ENCODE measurements at places on chromosomes 7 and 10. TPM values are rescaled to one million over a fixed set of nuclear protein-coding genes. Genes with fewer than 3 reads are reported as not detected.

The ADCYAP1R1 gene
- total RNA-seq, result 35.3 TPM

The PSAP gene
- total RNA-seq, result 705 TPM

The FXYD4 gene
- total RNA-seq, result not detected

The GDF10 gene
- 5.6 TPM for total RNA-seq

The SYNPO2L gene
- not detected for total RNA-seq

The ZP3 gene
- 0.46 TPM for total RNA-seq

The LGI1 gene
- 0.32 TPM for total RNA-seq

The AFAP1L2 gene
- total RNA-seq, result 18.5 TPM

The TFR2 gene
- not detected for total RNA-seq

The OR2A5 gene
- not detected for total RNA-seq

GRCh38 chr7:33250421-33250871, 121.1 kb downstream of the BBS9 start:
- H3K36me3 ChIP-seq, result no peaks in the 10 kb centered on the region
- no peak overlapping the region for H3K4me3 ChIP-seq
- DNase-seq, result no peak
- H3K4me1 ChIP-seq, result peaks cover 13% of the 10 kb centered on the region

DNA sequence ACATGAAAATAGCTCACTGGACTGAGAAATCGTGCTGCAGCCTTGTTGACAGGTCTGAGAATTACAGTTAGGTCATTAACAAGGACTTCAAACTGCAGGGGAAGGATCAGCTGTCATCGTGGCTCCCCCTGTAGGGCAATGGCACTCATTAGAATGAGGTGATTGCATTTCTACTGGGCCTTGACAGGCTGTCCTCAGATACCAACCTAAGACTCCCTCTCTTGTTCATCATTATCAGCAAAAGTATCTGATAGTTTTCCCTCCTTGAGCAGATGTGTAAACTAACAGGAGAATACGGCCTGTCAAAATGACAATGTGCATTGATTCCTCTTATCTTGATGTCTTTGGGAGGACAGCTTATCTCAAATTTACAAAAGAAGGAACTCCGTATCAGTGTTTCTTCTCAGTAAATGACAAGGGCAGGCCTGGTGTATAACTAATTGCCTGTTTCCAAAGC, 648.5 kb upstream of the LRRN3 start:
- H3K36me3 ChIP-seq, result no peaks in the 10 kb centered on the region
- H3K27me3 ChIP-seq, result no peaks in the 10 kb centered on the region
- DNase-seq, result no peak

DNA sequence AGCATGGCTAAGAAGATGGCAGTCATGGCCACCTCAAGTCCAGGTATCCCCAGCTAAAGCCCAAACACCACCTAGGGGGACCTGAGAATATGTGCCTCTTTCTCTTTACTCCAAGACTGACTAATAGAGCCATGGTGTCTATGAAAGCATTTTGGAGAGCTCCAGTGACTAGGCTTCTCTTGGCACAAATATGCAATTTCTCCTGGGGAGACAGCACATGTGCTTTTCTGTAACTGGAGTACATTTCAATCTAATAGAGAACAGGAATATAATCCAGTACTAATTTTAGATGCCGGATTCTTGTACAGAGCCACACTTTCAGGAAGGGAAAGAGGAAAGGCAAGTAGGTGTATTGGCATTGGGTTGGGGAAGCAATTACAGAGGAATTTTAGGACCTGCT, 260.1 kb downstream of the BMPER start:
- no peaks in the 10 kb centered on the region for H3K36me3 ChIP-seq
- no peak overlapping the region for H3K4me3 ChIP-seq
- H3K27ac ChIP-seq, result no peak overlapping the region
- H3K27me3 ChIP-seq, result no peaks in the 10 kb centered on the region

- H3K36me3 ChIP-seq, result no peaks in the 10 kb centered on the region
- H3K4me1 ChIP-seq, result no peaks in the 10 kb centered on the region
- no peak overlapping the region for H3K4me3 ChIP-seq
These were observed 233.1 kb upstream of the PHYHIPL start for GRCh38 chr10:58943256-58943890.

DNA sequence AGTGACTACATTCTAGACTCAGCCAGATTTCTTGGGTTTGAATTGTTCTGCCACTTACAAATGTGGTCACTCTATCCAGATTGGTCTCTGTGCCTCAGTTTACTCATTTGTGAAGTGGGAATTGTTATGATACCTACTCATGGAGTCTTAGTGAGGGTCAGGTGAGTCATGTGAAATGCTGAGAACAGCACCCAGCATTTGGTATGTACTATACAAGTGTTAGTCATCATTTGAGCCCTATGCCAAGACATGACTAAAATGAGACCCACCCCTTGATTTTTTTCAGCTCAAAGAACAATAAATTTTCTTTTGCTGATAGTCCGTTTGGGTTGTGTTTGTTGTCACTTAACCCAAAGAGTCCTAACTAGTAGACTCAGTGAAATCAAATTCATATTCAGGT, 92.8 kb downstream of the CHN2 start:
- H3K4me1 ChIP-seq, result no peaks in the 10 kb centered on the region
- H3K27me3 ChIP-seq, result no peaks in the 10 kb centered on the region
- no peak overlapping the region for H3K27ac ChIP-seq
- no peak for DNase-seq

- DNase-seq, result no peak
- no peak overlapping the region for H3K4me3 ChIP-seq
- H3K27ac ChIP-seq, result no peak overlapping the region
- no peaks in the 10 kb centered on the region for H3K27me3 ChIP-seq
- H3K4me1 ChIP-seq, result no peaks in the 10 kb centered on the region
- peaks cover 6% of the 10 kb centered on the region for H3K36me3 ChIP-seq
These were observed 130.9 kb downstream of the PHF14 start for GRCh38 chr7:11104578-11104977.

DNA sequence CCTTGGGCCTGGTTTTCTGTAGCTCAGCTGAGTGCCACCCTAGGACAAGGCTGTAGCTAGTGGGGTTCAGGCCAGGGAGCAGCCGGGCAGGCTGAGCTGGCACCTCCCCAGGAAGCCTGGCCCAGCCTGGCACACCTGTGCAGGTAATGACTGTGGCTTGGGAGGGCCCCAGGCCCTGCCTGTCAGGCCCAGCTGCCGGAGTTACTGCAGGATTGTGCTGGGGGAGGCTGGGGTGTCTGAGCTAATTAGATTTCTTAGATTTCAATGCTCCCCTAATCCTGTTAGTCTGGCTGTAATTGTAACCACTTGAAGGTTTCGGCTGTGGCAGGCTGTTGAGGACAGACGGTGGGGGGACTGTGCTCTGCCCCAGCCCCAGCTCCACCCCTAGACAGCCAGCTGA, 6.0 kb downstream of the ZMIZ1 start:
- peak overlapping the region; percentile 99 for H3K27ac ChIP-seq
- no peak for DNase-seq
- H3K27me3 ChIP-seq, result no peaks in the 10 kb centered on the region
- H3K4me3 ChIP-seq, result no peak overlapping the region
- H3K36me3 ChIP-seq, result no peaks in the 10 kb centered on the region

- H3K27me3 ChIP-seq, result no peaks in the 10 kb centered on the region
- H3K4me3 ChIP-seq, result peak overlapping the region; percentile 24
- no peak for DNase-seq
- no peaks in the 10 kb centered on the region for H3K36me3 ChIP-seq
- no peaks in the 10 kb centered on the region for H3K4me1 ChIP-seq
These were observed 85.2 kb downstream of the VTI1A start for GRCh38 chr10:112532189-112532588.

DNA sequence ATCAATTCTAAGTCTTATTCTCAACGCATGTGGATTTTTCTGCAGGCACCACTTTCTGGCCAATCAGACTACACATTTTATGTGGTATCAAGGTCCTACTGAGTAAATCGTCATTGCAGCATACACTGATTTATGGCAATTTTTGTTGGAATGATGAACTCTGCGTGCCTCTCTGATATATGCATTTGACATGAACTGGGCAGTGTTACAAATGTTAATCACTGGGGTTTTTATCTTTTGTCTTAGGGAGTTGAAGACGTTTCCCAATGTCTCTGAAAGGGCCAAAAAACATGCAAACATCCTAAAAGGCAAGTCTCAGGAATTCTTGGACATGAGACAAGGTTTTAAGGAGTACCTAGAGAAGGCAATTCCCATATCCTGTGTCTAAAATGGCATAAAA, 809.5 kb upstream of the CELF2 start:
- no peak overlapping the region for H3K4me3 ChIP-seq
- H3K4me1 ChIP-seq, result no peaks in the 10 kb centered on the region
- no peaks in the 10 kb centered on the region for H3K36me3 ChIP-seq
- DNase-seq, result no peak
- no peaks in the 10 kb centered on the region for H3K27me3 ChIP-seq

GRCh38 chr7:125390981-125391380, 461.4 kb upstream of the POT1 start:
- H3K27me3 ChIP-seq, result no peaks in the 10 kb centered on the region
- H3K36me3 ChIP-seq, result no peaks in the 10 kb centered on the region
- no peak overlapping the region for H3K4me3 ChIP-seq
- no peak overlapping the region for H3K27ac ChIP-seq
- H3K4me1 ChIP-seq, result no peaks in the 10 kb centered on the region
- no peak for DNase-seq

DNA sequence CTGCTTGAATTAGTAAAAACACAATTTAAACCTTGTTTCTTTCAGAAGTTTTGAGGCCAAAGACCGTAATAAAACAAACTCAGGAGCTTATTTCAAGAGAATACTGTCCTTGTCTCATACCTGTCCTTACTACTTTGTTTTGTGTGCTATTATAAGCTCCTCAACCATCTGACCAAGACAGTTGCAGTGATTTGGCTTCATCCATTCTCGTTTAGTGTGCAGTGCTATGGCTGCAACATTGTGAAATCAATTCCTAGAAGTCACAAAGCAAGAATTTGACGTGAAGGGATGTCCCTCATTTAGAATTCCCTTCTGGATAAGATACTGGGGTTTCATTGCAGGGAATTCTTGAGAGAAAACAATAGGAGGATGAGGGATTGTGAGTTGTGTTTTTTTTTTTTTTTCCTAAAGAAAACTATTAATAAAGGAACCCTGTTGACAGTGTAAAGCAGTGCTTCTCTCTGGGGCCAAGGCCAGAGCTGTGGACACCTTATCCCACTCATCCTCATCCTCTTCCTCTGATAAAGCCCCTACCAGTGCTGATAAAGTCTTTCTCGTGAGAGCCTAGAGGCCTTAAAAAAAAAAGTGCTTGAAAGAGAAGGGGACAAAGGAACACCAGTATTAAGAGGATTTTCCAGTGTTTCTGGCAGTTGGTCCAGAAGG, at the start of gene OIT3:
TSS of gene OIT3 (plus strand) at position 604 of the 663 bp plus-strand sequence. CDS start 60 bp downstream, outside the sequence.
- H3K4me3 ChIP-seq, result no peak within 1 kb of the TSS
- no peaks in the 10 kb centered on the region for H3K27me3 ChIP-seq
- H3K4me1 ChIP-seq, result no peaks in the 10 kb centered on the region
- no peak within 1 kb of the TSS for H3K27ac ChIP-seq

DNA sequence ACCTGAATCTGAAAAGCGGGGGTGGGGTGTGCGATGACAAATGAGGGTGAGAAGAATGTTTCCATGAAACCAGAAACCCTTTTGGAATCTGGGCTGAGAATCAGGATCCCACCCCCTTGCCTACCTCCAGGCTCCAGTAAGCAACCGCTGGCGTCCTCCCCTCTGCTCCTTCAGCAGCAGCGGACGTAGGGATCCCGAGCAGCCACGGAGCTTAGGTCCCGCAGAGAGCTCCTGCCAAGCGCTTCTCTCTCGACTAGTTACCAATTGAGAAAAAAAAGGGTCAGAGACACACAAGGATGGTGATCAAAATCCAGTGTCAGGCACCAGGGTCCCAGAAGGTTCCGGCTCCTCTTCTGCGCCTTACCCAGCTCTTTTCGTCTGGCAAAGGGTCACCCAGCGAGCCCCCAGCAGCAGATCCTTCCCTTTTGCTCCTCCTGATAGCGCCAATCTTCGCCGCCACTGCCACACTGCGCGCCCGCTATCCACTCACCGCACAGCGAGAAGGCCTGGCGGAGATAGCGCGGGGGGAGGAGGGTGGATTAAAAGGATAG, 733.5 kb downstream of the ZWINT start:
- DNase-seq, result no peak
- H3K4me1 ChIP-seq, result peaks cover 27% of the 10 kb centered on the region
- no peaks in the 10 kb centered on the region for H3K36me3 ChIP-seq
- peak overlapping the region; percentile 44 for H3K4me3 ChIP-seq

GRCh38 chr10:60629332-60629731, 148.9 kb upstream of the CDK1 start:
- no peaks in the 10 kb centered on the region for H3K36me3 ChIP-seq
- no peak for DNase-seq
- H3K27me3 ChIP-seq, result no peaks in the 10 kb centered on the region
- no peak overlapping the region for H3K27ac ChIP-seq
- no peaks in the 10 kb centered on the region for H3K4me1 ChIP-seq
- H3K4me3 ChIP-seq, result no peak overlapping the region

DNA sequence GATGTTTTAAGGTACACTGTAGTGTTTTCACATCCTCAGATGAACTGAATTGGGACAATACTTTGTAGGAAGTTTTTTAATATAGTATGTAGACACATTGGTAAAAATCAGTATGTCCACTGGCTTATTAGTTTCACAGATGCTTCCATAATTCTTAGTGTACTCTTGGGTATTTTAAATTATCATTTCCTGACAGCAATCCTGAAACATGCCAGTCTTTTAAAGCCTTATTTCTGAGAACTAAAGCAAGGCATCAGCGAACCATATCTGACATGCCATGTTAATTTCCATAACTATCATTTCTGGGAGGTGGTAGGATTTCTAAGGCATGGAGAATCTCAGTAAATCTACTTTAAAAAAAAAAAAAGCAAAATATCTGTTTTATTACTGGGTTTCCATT, 266.4 kb downstream of the ADK start:
- H3K27me3 ChIP-seq, result no peaks in the 10 kb centered on the region
- DNase-seq, result no peak
- H3K36me3 ChIP-seq, result no peaks in the 10 kb centered on the region

GRCh38 chr10:7159517-7159916, 251.3 kb downstream of the SFMBT2 start:
- H3K4me3 ChIP-seq, result no peak overlapping the region
- DNase-seq, result no peak
- peaks cover 52% of the 10 kb centered on the region for H3K36me3 ChIP-seq
- H3K27me3 ChIP-seq, result no peaks in the 10 kb centered on the region
- no peaks in the 10 kb centered on the region for H3K4me1 ChIP-seq
- no peak overlapping the region for H3K27ac ChIP-seq

DNA sequence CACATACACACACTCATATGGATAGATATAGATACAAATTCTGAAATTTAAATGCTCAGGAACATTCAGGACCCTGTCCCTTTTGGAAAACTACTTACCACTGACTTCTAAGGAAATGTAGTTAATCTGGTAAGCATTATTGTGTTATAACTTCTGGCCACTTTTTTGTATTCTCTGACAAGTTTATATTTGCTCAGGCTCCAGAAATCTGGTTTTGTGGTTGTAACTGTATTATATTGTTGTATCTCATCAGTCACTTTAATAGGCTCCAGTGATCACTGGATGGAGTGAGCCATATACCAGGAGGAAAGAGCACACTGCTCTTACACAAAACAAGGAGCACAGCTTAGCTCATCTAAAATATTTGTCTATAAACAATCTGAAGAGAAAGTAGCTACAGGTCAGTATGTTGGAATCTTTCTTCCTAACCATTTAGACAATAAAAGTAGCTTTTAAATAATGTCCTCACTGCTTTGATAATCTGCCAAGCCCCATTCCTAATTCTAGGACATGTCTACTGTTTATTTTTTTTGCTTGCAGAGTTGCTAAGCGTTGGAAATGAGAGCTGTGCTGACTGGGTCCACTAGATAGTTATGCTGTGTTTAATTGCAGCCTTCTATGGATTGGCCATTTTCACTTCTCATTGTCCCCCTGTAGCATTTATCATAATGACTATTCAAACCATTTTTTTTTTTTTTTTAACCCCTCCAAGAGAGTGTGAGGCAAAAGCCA, 43.8 kb downstream of the SMNDC1 start:
- H3K4me3 ChIP-seq, result no peak overlapping the region
- peaks cover 79% of the 10 kb centered on the region for H3K4me1 ChIP-seq
- H3K36me3 ChIP-seq, result peaks cover 2% of the 10 kb centered on the region
